GF-D8 (cell line): ENCODE measurements at places on chromosomes 12 and 14.
A peak's percentile ranks its signal among the peaks of the same experiment; 100 is the strongest.

DNA sequence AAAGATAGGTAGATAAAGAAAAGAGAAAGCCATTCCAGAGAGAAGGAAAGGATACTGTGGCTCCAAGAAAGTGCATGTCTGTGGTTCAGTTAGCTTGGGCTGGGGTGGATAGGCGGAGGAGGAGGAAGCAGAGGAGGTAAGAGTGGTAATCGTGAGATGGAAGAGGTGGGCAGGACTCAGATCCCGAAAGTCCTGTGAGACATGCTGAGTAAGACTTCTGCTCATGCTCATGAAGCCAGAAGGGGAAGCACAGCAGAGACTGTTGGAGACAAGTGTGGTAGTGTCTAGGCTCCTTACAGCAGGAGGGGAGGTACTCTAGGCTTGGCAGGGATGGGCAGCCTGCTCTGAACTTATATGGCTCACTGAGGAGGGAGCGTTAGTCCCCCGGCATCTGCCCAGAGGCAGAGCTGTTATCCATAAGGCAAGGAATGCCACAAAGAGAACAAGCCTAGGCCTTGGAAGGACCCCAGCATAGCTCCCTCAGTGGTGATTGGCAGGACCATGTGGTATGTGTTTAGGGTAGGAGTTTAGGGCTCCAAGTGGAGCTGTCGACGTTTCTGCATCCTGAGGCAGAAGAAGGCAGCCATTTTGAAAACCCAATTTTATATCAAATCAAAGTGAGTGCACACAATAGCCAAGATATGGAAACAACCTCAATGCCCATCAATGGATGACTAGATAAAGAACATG lies 135.3 kb downstream of the SMOC1 start:
- DNase-seq, result no peak

DNA sequence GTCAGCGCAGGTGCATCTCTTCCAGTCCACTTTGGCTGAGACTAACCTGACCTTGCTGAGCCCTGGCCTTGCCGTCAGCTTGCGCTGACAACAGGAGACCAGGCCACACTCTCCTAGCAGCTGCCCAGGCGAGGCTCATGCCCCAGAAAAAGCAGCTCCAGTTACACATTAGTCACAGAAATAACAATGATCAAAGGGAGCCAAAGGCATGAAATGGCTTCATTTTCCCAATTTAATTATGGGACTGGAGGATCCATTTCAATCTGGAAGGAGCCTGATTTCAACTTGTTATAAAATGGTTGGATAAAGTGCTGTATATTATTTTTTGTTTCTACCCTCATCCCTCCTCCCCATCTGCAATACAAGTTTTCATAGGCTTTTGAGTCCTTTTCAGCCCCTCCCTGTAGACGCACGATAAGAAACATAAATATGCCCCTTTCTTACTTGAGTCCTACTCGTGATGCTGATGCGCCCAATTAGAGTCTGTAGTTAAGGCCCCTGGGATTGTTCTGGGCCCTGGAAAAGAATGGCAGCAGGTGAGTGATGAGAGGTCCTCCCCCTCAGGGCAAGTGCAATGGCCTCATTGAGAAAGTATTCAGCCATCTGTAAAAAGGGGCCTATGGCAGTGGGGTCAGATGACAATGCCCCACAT lies 376.0 kb downstream of the C12orf75 start:
- no peak for DNase-seq

GRCh38 chr12:12086973-12087692 lies 16.4 kb downstream of the BCL2L14 start:
- DNase-seq, result no peak

DNA sequence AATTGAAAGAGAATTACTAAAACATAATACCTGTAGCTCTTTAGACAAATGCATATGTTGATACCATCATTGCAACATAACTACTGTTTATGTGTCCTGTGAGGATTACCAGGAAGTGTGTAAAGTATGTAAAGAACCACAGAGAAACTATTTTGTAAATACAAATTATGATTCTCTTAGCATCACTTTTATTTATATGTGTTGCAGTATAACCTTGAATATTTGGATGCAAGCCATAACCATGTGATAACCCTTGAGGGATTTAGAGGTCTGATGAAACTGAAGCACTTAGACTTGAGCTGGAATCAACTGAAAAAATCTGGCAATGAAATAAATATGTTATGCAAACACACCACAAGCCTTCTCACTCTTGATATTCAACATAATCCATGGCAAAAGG lies 77.5 kb downstream of the LRRC9 start:
- no peak for DNase-seq

DNA sequence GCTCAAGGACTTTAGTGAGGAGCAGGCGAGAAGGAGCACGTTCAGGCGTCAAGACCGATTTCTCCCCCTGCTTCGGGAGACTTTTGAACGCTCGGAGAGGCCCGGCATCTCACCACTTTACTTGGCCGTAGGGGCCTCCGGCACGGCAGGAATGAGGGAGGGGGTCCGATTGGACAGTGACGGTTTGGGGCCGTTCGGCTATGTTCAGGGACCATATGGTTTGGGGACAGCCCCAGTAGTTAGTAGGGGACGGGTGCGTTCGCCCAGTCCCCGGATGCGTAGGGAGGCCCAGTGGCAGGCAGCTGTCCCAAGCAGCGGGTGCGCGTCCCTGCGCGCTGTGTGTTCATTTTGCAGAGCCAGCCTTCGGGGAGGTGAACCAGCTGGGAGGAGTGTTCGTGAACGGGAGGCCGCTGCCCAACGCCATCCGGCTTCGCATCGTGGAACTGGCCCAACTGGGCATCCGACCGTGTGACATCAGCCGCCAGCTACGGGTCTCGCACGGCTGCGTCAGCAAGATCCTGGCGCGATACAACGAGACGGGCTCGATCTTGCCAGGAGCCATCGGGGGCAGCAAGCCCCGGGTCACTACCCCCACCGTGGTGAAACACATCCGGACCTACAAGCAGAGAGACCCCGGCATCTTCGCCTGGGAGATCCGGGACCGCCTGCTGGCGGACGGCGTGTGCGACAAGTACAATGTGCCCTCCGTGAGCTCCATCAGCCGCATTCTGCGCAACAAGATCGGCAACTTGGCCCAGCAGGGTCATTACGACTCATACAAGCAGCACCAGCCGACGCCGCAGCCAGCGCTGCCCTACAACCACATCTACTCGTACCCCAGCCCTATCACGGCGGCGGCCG lies 1.1 kb downstream of the PAX9 start:
- no peak for DNase-seq

DNA sequence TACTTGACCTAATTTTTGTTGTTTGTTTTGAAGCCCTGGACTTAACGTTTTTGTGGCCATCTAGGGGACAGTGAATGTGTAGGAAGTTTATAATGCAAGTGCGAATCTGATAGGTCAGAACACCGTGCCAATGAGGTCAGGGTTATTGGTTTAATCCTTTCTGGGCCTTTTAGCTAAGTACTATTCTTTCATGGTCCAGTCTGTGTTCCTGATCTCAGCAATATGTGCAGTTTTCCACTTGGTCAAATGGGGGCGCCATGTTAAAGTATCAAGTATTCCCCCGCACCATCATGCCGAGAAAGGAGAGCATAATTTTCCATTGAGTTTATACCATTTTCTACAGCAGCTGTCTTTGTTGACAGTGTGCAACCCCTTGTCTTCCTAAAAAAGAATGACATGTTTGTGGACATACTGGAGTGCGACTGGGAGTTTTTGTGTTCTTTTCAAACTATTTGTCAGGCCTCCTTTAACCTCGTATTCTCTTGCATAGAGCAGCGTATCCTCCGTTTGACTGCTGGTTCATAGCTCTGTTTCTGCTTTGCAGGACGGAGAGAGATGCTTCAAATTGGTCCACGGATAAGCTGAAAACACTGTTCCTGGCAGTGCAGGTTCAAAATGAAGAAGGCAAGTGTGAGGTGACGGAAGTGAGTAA lies 1.3 kb downstream of the AHSA1 start:
- peak; percentile 3 for DNase-seq

DNA sequence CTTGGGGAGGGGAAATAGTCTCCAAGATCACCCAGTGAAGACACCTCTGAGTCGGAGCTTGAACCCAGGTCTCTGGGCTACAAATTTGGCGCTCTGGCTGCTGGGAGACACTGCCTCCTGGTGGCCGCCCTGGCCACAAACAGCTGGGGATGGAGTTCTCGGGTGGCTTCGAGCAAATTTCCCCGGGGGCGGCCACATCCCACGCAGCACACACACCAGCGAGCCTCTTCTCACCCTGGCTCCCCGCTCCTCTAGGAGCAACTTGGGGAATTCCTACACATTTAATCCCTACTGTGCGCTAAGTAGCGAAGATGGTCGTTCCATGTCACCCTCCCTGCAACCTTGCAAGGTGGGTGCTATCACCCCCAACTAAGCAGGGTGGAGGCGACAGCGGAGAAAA lies 66.2 kb upstream of the BEGAIN start:
- DNase-seq, result no peak

GRCh38 chr12:24903329-24904088 lies 45.4 kb downstream of the BCAT1 start:
- DNase-seq, result no peak

DNA sequence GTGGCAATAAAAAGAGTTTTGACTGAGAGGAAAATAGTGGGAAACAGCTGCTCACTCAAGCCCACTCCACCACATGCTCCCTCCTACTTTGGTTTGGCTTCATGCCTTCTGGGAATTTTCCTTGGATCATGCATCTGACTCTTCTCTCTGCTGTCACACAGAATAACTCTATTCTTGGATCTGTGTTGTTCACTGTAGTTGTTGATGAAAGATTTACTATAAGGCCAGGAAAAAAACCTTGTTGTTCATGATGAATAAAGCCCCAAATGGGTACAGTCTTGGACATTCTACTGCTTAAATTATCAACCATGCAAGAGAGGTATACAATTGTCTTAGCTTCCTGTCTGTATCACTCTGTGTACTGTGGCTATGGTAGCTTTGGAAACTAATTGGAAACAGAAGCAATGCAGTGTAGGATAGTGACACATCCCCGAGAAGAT lies 70.5 kb downstream of the TMX1 start:
- DNase-seq, result no peak

GRCh38 chr12:53097564-53098353 lies at the start of gene IGFBP6:
Gene IGFBP6, plus strand, starts transcription at chr12:53097667. Its CDS starts 51 bp downstream, at chr12:53097718.
- no peak for DNase-seq

DNA sequence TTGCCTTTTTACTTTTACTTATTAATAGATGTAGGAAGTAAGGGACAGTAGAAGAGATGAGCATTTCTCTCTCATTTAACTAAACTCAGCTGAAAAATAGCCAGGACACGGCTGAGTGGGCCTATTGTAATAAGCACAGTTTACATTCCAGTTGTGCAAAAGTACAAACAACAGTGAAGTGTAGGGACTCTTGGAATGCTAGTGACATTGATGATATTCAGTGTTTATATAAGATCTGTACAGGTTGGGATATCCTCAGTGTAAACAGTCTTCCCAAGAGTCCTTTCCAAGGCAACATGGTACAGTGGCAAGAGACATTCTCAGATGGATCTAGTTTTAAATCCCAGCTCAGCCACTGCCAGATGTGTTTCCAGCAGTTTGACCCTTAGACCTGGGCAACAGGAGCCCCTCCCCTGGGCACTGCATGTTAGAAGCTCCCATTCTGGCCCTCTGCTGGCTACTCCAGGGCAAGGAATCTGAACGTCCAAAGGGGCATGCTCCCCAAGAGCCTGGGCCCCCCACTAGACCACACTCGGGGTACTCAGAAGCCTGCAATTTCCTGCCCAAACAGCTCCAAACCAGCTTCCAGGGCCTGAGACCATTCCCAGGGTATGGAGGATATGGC lies 55.3 kb downstream of the STAB2 start:
- DNase-seq, result no peak

DNA sequence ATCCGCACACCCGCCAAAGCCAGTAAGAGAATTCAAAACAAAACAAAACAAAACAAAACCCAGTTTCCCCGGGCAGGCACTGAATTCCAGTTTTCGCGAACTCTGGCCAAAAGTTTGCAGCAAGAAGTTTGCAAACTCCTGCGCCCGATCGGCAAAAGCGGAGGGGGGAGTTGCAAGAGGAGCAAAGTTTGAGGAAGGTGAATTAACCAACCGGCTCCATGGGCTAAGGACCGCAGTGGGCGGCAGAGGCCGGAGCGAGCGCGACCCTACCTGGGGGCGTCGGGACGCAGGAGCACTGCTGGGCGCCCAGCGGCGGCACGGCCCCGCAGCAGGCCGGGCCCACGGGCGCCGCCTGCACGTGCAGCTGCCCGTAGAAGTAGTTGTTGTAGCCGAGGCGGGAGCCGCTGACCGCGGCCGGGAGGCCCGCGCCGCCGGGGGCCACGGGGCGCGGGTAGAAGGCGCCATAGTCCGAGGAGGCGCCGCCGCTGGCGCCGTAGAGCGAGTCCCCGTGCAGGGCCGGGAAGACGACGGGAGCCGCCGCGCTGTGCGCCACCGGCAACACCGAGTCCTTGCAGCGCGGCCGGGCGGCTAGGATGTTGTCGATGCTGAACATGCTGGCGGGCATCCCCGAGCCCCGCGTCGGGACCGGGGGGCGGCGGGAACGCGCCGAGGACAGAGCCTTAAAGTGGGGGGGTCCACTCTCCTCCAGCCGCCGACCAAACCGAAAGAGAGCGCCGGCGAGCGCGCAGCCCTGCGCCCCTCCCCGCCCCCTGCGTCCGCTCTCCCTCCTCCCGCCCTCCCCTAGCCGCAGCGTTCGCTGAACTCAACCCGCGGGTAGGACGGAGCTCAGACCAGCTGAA lies at the start of gene GSC:
TSS of gene GSC (minus strand) at position 723 of the 860 bp plus-strand sequence. CDS start at position 625, 98 bp downstream.
- DNase-seq, result no peak

DNA sequence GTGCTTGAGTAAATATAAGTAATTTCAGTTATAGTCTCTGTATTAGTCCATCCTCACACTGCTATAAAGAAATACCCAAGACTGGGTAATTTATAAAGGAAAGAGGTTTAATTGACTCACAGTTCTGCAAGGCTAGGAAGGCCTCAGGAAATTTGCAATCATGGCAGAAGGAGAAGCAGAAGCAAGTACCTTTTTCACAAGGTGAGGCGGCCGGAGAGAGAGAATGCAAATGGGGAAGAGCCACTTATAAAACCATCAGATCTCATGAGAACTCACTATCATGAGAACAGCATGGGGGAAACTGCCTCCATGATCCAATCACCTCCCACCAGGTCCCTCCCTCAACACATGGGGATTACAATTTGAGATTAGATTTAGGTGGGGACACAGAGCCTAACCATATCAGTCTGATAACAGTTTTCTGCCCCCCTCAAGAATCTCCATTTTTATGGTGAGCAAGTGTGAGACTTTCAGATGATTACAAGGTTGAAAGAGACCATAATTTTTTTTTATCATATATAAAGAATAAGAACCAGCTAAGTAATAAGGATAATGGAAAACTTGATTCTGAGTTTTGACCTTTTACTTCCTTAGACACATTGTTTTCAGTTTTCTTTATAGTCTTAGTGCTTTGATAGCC lies 35.6 kb downstream of the LEMD3 start:
- DNase-seq, result no peak

- DNase-seq, result no peak
These were observed 4.3 kb downstream of the PAX9 start for GRCh38 chr14:36665887-36666415.
